ENCODE measurements at places on chromosomes 5 and 9. TPM values are rescaled to one million over a fixed set of nuclear protein-coding genes. Genes with fewer than 3 reads are reported as not detected.

SH3PXD2B gene
- 8.0 TPM for polyA plus RNA-seq

BRINP1 gene
- polyA plus RNA-seq, result 1.4 TPM

PCDHB8 gene
- polyA plus RNA-seq, result 0.52 TPM

PCDHA4 gene
- polyA plus RNA-seq, result 0.26 TPM

PCDHGB3 gene
- polyA plus RNA-seq, result 0.18 TPM

NUTM2G gene
- polyA plus RNA-seq, result not detected

DPH7 gene
- 32.6 TPM for polyA plus RNA-seq

FAM153A gene
- polyA plus RNA-seq, result 3.5 TPM

SOX30 gene
- polyA plus RNA-seq, result 0.06 TPM

QRFP gene
- 0.16 TPM for polyA plus RNA-seq

CCL21 gene
- polyA plus RNA-seq, result 140 TPM

MRPS30 gene
- polyA plus RNA-seq, result 20.6 TPM
